ENCODE measurements at places on chromosomes 2 and 18.

DNA sequence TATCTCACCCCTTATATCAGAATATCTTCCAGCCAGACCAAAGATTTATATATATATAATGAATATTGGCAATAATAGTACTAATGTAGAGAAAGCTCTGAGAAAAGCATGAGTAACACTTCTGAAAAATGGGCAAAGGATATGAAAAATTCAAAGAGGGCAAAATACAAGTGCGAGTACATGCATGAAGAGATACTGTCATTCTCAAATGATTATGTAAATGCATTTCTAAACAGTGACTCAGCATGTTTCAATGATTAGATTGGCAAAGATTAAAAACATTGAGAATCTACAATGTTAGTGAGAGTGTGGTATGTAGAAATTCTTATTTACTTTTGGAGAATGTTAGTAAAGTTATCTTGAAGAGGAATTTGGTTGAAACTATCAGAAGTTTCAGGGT lies 118.3 kb upstream of the NEDD4L start:
- no peak for DNase-seq

DNA sequence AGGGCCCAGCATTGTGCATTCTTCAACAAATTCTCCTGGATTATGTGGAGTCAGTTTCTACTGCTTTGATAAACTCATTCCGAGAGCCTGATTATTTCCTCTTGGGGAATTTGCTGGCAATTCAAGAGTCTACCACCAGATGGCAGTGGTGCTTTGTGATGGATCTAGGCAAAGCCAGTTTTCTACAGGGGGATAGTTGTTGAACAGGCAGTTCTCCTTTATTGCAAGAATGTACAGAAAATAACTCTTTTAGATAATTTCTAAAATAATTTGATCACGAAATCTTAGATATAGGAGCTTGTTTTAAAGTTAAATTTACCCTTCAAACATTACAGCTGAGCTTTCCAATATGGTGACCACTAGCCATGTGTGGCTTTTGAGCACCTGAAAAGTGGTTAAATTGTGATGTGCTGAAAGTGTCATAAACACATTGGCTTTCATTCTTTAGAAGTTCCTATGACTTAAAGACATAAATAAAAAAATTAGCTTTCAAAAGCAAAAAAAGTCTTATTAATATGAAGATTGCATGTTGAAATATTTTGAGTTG lies 66.7 kb upstream of the HAAO start:
- peak; percentile 60 for DNase-seq

GRCh38 chr18:29840089-29840488 lies 1202.5 kb downstream of the DSC3 start:
- DNase-seq: no peak

- DNase-seq: no peak
These were observed 98.5 kb upstream of the DOCK10 start for GRCh38 chr2:225140723-225141122.

DNA sequence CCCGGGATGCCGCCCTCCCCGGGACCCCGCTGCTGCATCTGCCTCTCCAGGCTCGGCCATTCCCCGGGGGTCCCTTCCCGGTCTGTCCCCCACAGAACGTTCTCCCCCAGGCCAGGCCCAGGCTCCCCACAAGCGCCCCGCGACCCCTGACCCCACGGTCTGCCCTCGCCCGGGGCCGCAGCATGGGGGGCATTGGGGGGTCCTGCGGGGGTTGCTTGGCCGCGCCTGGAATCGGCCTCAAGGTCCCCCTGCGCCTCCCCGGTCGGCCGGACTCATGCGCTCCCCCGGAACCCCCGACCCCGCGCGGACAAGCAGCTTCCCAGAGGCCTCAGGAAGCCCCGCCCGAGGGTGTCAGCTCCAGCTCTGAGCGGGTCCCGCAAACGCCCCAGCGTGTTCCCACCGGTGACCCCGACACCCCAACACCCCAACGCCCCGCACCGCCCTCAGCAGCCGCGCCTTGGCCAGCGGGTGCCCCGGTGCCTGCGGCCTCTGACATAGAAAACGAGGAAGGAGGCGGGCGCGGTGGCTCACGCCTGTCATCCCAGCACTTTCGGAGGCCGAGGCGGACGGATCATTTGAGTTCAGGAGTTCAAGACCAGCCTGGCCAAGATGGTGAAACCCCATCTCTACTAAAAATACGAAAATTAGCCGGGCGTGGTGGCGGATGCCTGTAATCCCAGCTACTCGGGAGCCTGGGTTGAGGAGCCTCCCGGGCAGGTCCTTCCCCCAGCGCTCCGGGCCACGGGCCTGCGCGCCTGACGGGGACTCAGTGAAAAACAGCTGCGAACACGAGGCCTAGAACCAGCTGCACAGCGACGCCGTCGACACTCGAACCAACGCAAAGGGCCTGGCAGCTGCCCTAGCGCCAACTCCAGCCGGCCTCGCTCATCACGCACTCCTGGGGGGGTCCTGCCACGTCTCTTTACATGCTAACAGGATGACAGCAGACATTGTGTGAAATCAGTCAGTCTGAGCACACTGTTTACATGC lies 61.8 kb upstream of the CTDP1 start:
- DNase-seq: no peak

- DNase-seq: no peak
These were observed 16.0 kb downstream of the APCDD1 start for GRCh38 chr18:10470429-10470828.

- no peak for DNase-seq
These were observed 162.4 kb downstream of the LRP1B start for GRCh38 chr2:141968433-141968832.

- DNase-seq: no peak
These were observed 110.0 kb upstream of the MAP3K20 start for GRCh38 chr2:172965433-172966212.

- DNase-seq: no peak
These were observed 23.6 kb downstream of the RNF144A start for GRCh38 chr2:6940820-6941219.

GRCh38 chr2:162159446-162159845 lies 7.4 kb upstream of the GCG start:
- no peak for DNase-seq

Data from stimulated activated CD4-positive, alpha-beta T cell treated with anti-CD3 and anti-CD28 coated beads, Interleukin-12 subunit alpha, Interleukin-12 subunit beta, amount 100 ng/mL, for 4 hours (primary cell).